ENCODE measurements at places on chromosomes 5 and 9.
A peak's percentile ranks its signal among the peaks of the same experiment; 100 is the strongest.

- no peak for DNase-seq
Observed at GRCh38 chr5:115022303-115022702, 147.4 kb downstream of the TRIM36 start.

DNA sequence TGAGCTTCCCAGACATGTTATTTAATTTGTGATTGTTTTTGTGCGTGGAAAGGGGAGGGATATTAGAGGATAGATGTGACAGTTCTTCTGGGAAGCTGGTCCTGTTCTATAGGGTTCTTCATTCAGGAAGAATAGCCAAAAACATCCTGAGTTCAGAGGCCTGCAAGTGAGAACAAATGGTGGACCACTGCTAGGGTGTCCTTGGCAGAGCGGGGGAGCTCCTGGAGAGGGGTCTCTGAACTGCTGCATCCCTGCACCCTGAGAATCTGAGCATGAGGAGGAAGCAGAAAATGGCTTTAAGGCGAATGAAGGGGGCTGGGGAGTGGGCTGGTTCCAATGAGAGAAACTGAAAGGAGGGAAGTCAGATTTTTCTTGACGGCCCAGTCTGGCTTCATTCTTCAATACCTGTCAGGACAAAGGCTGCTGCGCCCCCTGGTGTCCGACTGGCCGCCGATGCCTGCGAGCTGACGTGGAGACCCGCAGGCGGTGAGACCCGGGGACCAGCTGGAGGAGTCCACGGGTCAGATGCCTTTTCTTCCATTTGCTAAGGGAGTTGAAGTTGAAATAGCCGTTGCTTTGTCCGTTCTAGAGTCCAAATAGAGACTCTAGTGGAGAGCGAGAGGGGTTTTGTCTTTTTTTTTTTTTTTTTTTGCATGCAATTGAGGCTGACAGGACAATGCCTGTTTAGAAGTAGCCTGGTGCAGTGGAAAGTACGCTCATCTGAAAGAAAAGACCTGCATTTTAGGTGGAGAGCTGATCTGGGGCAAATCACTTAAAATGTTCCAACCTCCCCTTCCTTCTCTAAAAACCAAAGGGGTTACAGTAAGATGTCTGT, 39.5 kb upstream of the NFIB start:
- peak; percentile 95 for DNase-seq

- DNase-seq = no peak
Observed at GRCh38 chr5:81852291-81853029, 101.6 kb upstream of the SSBP2 start.

DNA sequence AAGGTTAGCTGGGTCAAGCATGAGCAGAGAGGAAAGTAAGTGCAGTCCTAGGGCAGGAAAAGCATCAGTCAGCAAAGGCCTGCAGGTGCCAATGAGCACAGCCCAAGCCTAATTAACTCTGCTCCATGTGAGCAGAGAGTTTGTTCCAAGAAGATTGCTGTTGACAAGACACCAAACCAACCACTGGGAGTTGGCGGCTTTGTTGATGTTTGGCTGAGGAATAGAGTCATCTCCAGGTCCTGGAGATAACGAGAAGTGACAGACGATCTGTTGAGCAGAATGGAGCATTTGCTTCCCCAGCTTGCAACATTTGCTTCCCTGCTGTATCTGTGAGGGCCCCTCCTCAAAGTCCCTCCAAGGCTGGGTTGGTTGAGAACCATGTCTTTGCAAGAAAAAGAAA, 68.2 kb downstream of the FAM114A2 start:
- DNase-seq = no peak

- no peak for DNase-seq
Observed at GRCh38 chr5:128597156-128597555, 59.1 kb upstream of the FBN2 start.

- DNase-seq = no peak
Observed at GRCh38 chr5:32677023-32677422, 34.1 kb upstream of the NPR3 start.

DNA sequence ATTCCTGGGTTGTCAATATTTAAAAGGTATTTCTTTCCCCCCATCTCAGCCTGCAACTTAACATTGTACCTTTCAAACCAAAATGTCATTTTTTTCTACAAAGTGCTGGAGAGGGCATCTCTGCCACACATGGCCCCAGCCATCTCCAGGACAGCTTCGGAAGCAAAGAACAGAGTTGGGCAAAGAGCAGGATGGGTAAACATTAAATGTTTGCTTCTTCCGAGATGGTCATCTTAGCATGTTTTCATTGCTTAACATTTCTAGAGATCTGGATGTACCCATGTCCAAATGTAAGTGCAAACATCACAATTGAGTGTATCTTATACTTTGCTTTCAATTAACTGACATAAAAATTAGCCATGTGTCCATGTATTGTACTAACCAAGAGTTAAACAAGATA, 14.3 kb upstream of the F2RL2 start:
- DNase-seq = no peak

DNA sequence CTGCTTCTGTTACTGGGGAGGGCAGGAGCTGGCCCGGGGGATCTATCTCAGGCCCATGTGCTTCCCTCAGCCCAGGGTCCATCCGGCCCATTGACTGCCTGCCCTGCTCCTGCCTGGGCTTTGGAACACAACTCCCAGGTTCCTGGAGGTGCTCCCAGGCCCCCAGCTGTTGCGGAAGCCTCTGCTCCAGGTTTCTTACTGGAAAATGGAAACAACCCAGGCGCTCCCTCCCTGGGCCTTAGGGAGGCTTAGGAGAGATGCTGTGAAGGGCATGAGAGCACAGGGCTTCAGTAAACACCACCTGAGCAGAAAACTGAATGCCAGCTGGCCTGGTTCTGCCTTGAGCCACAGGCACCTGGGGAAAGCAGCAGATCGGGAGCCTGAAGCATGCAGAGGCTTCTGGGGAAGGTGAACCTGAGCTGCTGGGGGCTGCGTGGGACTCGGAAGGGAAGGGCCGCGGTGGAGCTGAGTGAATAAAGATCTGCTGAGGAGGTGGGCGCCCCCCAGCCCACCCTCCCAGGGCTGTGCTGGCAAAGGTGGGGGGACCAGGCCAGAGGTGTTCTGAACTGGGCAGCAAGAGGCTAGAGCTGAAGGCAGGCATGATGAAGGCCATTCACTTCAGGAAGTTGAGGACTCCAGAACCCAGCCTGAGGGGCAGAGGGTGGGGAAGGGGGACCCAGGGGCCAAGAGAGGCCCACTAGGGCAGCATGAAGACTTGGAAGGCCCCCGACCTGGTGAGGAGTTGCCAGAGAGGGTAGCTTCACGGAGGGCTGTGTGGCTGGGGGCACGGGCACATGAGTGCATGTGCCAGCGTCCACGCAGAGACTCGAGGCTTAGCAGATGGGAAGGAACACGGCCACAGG, 64.8 kb downstream of the SHB start:
- DNase-seq = no peak

- DNase-seq = no peak
Observed at GRCh38 chr5:149053072-149053695, 9.7 kb downstream of the SH3TC2 start.

DNA sequence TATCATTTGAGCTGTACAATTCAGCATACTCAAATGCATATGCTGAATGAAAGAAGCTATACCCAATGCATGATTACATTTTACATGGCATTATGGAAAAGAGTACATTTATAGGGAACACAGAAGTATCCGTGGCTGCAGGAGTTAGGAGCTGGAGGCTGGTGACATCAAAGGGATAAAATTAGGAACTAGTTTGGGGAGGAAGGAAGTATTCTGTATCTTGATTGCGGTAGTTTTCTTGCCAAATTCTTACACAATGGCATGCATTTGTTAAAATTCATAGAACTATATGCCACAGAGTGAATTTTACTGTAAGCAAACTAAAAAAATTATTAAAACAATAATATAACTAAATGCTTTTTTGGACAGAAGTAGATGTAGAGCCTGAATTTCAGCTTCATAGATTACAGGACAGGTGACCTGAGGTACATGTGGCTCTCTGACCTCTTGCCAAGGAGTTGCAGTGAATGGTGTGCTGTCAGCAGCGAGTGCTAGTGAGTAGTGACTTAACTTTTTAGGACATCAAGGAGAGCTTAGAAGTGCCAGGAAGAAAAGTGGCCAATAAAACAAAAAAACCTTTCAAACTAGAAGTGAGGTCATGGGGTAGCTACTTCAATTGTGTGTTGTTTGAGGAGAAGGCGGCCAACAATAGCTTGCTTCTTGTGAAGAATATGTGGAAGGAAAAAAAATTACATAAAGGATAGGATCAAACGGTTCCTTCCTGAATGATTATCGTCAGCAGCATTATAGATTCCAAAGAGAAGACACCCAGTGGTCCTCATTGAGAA, 514.9 kb upstream of the CLINT1 start:
- no peak for DNase-seq

DNA sequence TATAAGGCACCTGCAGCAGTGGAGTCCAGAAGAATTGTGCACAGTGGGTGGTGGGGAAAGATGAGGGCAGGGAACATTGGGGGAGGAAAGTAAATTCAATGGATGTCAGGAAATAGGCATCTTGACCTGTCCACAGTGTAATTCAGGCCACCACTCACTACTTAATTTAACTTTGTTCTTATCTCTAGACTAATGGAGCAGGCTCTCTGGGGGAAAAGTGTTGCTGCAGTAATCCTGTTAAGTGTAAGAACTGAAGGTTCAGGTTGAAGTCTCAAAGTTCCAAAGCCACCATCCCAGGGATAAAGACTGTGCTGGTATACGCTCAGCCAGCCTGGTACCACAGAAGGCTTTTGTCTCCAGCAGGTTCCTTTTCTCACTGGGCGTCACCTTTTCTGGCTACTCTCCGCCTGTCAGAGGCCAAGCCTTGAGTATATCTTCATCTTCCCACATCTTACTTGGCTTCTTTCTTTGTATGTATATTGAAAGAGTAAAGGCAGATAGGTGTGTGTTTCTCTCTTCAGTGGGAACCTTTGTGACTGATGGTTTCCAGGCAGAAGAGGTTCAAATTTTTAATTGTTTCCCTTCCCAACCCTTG, 150.9 kb upstream of the DMRT1 start:
- DNase-seq = no peak

- DNase-seq = no peak
Observed at GRCh38 chr5:172113036-172113435, 75.0 kb downstream of the STK10 start.

Data from tibial nerve (tissue), 4 donors.